Epithelial cell of esophagus (primary cell): ENCODE measurements at places on chromosomes 13 and 19.

DNA sequence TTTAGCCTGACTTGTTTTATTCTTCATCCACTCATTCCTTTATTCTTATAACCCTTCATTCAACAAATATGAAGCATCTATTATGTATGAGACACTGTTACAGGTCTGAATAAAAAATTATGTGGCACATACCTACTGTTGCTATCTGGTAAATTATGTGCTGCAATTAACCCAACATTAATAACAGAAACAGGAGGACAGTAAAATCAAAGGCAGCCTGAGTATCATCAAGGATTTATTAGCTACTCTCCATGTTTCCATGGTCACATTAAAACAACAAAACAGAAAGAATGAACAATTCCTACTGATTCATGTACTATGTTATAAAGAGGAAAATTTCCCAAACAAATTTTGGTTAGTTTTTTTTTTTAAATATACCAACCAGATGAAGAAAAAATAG is 43.9 kb downstream of the RAP2A start:
- no peak for DNase-seq

DNA sequence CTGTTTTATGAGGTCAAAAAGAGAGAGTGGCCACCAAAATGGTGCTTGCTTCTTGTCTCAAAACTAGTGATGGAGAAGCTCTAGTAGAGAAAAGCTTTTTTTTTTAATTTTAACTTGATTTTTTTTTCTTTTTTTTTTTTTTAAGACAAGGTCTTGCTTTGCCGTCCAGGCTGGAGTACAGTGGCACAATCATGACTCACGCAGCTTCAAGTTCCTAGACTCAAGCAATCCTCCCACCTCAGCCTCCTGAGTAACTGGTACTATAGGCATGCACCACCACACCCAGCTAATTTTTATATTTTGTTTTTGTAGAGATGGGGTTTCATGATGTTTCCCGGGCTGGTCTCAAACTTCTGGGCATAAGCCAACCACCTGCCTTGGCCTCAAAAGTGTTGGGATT is 279.0 kb downstream of the TBC1D4 start:
- peak; percentile 26 for DNase-seq

GRCh38 chr13:78147905-78148304 is 229.3 kb upstream of the EDNRB start:
- peak; percentile 51 for DNase-seq

GRCh38 chr13:30802501-30802900 is 67.2 kb downstream of the ALOX5AP start:
- no peak for DNase-seq

GRCh38 chr19:15367439-15367838 is 12.1 kb downstream of the AKAP8 start:
- no peak for DNase-seq

GRCh38 chr13:84263354-84264069 is 381.2 kb upstream of the SLITRK1 start:
- DNase-seq: peak; percentile 13

DNA sequence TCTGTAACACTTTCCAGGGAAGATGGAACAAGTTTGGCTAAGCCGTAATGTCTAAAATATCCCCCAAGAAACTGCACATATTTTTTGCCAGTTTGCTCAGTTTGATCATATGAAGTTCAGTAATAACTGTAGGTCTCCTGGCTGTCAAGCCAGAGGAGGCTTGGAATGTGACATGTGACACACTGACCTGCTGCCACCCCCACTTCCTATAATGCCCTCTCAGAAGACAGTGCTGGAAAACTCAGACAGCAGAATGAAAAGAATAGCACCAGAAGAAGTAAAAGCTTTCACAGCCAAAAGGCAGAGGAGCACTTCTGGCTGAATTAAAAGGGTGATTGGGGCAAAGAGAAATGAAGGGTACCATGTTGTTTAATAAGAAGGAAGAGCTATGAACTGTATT is 67.4 kb upstream of the UBAC2 start:
- DNase-seq: no peak

- DNase-seq: peak; percentile 3
Measured at GRCh38 chr13:36998624-36999041, 507 bp downstream of the ALG5 start.

- DNase-seq: peak; percentile 13
Measured at GRCh38 chr19:19021115-19021514, 12.2 kb downstream of the SUGP2 start.

GRCh38 chr13:98842858-98843481 is 90.5 kb upstream of the SLC15A1 start:
- DNase-seq: peak; percentile 81

DNA sequence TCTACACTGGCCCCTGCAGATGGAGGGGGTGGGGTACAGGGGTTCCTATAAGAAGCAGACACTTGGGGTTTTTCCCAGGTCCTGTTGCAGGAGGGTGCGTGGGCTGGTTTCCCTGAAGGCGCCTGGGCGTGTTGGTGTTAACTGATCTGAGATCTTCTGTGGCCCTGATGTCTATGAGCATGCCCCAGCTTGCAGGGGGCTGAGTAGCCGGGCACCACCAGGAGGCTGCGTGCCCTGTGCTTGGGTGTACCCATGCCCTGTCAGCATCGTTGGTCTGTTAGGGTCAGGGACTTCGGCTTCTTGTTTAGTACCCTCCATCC is 45.3 kb downstream of the CAPN12 start:
- peak; percentile 95 for DNase-seq

- peak; percentile 23 for DNase-seq
Measured at GRCh38 chr13:87999240-87999700, 328.1 kb downstream of the SLITRK5 start.

- no peak for DNase-seq
Measured at GRCh38 chr19:18754501-18754900, 36.6 kb downstream of the COMP start.

DNA sequence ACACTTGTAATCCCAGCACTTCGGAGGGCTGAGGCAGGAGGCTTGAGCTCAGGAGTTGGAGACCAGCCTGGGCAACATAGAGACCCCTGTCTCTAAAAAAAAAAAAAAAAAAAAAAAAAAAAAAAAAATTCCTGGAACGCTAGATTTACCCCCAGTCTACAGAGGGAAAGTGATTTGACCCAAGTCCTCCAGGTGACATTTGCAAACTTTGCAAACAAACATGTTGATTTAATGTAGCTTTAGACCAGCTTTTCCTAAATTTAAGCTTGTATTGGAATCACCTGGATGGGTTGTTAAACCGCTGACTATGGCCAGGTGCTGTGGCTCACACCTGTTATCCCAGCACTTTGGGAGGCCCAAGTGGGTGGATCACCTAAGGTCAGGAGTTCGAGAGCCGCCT is 8.4 kb downstream of the CPT1C start:
- DNase-seq: no peak
